Natural killer cell treated with Interleukin-12 subunit alpha and Interleukin-12 subunit beta and Interleukin-15 and Interleukin-18, amount 100 ng/mL, for 72 hours (primary cell): ENCODE measurements at places on chromosomes 16 and 17. TPM values are rescaled to one million over a fixed set of nuclear protein-coding genes. Genes with fewer than 3 reads are reported as not detected.

KRT25 gene
- total RNA-seq, result not detected

PPY gene
- not detected for total RNA-seq

SMTNL2 gene
- not detected for total RNA-seq

TMC6 gene
- 282 TPM for total RNA-seq

DNA sequence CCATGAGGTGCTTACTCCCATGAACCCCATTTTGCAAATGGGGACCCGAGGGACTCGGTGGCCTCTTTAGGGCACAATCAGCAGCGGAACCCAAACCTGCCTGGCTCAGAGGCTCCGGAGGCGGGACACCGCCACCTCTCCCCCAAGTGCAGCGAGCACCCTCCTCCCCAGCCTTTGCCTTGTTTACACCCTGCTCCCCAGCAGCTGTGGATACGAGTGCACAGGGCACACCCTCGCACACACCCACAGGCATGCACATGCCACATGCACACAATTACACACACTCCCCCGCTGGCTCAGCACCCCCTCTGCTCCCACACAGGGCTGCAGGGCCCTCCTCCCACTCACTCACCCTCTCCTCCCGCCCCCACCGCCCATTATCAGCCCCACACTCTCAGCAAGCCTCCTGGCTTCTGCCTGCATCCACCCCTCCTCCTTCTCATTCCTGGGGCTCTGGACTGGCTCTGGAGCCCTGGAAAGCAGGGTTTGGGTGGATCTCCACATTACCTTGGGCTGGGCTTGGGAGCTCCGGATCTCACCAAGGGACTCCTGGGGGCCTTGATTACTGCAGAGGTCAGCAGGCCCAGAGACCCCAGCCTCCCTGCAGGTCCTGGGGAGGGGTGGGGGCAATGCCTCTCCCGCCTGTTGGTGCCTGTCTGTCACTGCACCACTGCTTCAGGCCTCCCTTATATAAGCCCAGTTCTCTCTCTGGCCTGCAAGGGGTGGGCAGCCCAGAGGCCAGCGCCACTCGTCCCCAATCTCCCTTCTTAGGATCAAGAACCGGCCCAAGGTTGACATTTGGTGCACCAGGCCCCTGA lies 6.4 kb downstream of the PDK2 start:
- DNase-seq, result no peak

- DNase-seq, result no peak
These were observed 9.9 kb downstream of the SLC5A10 start for GRCh38 chr17:18961634-18962493.

DNA sequence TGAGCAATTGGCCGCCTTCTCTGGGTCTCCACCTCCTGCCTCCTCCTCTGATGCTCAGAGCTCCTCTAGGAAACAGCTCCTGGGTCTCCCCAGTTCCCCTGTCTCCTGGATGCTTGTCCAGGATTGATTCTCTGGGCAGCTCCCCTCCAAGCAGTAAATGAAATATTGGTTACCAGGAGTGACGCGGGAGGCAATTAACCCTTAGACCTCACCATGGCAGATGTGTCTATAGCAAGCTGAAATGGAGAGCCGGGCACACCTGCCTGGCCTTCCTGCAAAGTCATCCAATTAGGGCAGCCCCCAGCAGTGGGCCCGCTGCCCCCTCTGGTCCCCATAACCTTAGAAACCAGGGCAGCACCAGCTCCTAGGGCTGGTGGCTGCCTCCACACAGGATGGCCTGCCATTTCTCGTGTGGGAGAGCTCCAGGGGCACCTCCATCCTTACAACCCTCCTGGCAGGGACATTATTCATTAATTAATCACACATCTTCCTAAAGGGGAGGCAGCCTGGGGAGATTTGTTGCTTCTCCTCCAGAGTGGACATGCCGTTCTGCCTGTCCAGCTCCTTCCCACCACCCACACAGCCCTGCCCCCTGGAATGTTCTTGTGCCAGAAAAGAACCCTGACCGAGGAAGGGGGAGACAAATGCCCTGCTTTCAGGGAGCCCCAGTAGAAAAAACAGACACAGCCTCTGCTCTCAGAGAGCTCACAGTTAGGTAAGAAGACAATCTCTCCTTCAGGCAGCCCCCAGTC lies 8.3 kb upstream of the KIF18B start:
- no peak for DNase-seq

- no peak for DNase-seq
These were observed 112.1 kb downstream of the ADAMTS18 start for GRCh38 chr16:77322757-77323156.

DNA sequence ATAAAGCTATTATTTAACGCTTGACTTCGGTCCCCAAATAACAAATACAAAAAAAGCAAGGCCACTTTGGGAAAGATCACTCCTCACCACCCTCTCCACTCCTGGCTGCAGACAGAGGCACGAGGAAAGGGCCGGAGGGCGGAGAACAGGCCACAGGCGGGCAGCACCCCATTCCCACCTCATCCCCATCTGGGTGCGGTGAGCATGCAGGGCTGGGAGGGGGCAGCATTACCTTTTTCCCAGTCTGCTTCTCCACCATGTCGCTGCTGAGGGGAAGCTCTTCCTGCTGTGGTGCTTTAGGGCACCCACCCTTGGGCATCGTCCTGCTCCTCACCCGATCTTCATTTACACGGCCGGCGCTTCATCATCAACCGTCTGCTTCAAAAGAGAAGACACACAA lies 99.2 kb downstream of the ZNF778 start:
- DNase-seq, result no peak

- no peak for DNase-seq
These were observed 1.1 kb upstream of the SMTNL2 start for GRCh38 chr17:4583206-4583605.

GRCh38 chr17:75639771-75640555 lies 6.7 kb downstream of the SMIM5 start:
- peak; percentile 59 for DNase-seq

GRCh38 chr16:54928016-54928356 lies 2.7 kb upstream of the IRX5 start:
- no peak for DNase-seq

- no peak for DNase-seq
These were observed 133.5 kb downstream of the RGS9 start for GRCh38 chr17:65270499-65271253.

DNA sequence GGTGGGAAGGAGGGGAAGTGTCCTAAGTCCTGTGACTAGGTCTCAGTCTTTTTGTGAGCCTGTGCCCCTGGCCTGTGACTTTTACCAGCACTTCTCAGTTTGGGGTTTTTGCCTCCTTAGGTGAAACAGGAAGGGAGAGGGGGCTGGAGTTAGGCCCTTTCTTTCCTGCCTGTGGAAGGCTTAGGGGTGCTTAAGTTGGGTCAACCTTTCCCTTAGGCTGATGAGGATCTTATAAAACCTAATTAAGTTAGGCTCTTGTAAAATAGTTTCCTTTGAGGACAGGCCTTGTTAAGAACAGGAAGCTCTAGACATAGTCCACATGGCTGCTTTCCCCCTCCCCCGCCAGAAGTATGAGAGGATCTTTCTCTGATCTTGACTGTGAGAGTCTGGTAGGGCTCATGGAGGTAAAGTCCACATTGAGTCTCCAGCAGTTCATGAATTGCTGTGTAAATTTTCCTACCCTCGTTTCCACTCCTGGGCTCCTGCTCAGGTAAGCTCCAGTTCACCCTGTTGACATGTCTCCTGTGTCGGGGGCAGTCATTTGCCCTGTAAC lies 17.0 kb upstream of the DNASE1 start:
- DNase-seq, result no peak

GRCh38 chr17:10115536-10115932 lies 82.9 kb downstream of the GAS7 start:
- no peak for DNase-seq

- DNase-seq, result no peak
These were observed 67.8 kb upstream of the NLK start for GRCh38 chr17:27974531-27975145.

- DNase-seq, result no peak
These were observed 162.1 kb downstream of the SHISA9 start for GRCh38 chr16:13063457-13063856.

DNA sequence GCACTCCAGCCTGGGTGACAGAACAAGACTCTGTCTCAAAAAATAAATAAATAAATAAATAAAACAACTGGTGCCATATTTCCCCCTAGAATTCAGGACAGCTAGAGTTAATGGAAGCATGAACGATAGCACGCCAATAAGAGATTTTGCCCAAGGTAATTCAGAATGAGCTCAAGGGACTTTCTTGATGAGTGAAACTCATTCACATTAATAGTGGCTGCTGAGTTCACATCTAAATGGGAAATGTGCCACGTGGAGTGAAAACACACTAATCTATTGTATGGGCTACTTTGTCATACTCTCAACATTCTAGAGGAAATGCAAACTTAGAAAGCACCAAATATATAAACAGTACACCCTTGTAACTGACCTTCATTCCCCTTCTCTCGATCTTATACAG lies 47.4 kb upstream of the PSMD7 start:
- DNase-seq, result no peak

DNA sequence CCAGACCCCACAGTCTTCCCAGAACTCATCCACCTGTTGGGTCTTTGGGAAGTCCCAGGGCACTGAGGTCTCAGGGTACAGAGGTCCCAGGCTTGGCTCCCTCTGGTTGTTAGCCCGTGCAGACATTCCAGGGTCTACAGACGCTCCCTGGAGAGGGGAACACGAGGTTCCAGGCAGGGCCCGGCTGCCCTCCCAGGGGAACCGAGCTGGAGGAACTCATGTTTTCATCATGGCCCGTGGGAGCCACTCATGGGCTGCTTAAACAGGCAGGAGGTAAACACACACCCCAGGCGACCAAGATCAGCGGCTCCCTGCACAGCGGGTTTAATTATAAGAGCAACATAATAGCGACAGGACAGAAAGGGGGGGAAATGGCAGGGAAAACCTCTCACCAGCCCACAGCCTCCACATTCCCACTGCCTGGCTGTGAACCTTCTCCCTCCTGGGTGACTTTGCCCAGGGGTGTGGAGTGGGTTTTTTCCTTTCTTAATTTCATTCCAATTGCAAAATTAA lies 36.5 kb downstream of the TRARG1 start:
- DNase-seq, result no peak

DNA sequence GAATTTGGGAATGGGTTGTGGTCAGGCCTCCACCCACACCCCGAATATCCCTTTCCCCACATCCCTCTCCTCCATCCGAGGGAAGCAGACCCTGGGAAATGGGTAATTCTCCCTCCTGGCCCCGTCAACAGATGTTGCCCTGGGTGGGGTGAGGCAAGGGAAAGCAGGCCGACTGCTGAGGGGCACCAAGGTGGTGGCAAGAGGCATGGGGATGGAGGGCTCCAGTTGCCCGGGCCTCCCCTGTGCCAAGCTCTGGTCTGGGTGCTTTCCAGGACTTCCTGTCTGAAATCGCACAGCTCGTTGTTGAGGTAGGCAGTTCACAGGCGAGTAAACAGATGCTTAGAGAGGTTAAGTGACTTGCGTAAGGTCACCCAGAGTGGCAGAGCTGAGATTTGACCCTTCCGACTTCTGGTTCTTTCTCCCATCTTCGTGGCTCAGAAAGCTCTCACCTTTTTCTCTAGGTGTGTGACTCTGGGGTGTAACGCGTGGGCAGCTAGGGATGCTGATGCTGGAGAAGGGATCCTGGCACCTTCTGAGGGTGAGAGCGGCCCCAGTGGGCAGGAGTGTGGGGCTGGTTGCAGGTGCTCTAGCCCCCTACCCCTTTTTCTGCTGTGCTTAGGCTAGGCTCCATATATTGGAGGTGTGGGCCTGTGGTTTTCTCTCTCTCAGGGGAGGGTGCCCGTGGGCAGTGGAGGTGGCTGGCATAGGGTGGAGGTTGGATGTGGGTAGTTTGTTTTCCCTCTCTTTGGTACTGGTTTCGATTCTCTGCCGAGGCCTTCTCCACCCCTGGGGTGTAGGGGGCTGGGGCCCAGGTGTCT lies 17.2 kb downstream of the RARA start:
- DNase-seq, result peak; percentile 75

GRCh38 chr16:25126820-25127232 lies 15.3 kb downstream of the LCMT1 start:
- DNase-seq, result no peak

GRCh38 chr17:77049440-77049839 lies 91.3 kb upstream of the SEC14L1 start:
- peak; percentile 51 for DNase-seq
